Foreskin melanocyte (primary cell): ENCODE measurements at places on chromosomes 3 and 15.

- DNase-seq = peak; percentile 38
Measured at GRCh38 chr3:190671658-190672057, 157.8 kb downstream of the IL1RAP start.

- DNase-seq = no peak
Measured at GRCh38 chr3:52715714-52716305, 9.9 kb downstream of the SPCS1 start.

DNA sequence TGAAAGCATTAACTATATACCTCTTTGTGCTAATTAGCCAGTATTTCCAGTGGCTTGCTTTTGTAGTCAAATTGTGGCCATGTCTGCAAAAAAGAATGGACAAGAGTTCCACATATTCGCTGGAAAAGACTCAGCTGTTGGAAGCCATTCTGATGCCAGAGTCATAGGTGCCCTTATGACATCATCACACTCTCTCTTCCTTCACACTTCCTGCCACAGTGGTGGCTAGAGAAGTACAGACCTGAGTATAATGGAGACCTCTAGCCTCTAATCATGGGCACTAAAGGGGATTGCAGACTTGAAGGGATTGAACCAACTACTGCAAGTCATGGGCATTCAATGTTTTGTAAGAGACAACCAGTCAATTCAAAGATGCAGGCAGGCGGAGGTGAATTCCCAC, 38.3 kb upstream of the IQCF6 start:
- DNase-seq = no peak

GRCh38 chr3:190150681-190151080, 30.0 kb upstream of the P3H2 start:
- DNase-seq = no peak

DNA sequence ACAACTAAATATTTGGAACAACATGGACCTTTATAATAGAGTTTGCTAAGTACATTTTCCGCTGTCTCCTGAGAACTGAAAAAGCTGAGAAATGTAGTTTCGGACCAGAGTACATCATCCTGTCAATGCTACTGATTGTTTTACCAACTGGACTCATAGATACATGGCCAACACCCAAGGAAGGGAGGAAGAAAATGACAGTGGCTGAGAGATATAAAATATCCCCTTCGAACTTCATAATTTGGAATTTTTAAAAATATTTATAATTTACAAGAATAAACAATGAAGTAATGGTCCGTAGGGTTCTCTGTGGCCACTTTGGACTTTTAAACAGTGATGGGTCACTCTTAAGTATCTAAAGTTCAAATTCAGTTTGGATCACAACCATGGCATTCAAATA, 1042.7 kb downstream of the MCTP2 start:
- DNase-seq = no peak

GRCh38 chr15:26051761-26052675, 188.9 kb upstream of the ATP10A start:
- DNase-seq = no peak

DNA sequence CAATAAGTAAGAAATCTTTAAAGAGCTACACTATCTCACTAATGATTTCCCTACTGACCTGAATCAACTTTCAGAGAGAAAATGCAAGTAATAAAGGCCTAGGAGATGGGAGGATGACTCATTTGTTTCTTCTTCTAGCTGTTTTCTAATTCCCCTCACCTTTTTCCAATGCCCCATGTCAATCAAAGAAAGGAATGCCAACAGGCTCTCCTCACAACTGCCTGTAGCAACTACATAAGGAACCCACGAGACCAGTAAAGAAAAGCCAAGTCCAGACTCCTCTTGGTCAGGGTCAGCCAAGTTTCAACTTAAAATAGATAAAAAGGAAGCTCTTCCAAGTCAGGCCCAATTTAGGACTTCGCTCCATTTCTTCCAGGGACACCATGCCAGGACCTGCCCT, 201.9 kb downstream of the TNIK start:
- DNase-seq = no peak

DNA sequence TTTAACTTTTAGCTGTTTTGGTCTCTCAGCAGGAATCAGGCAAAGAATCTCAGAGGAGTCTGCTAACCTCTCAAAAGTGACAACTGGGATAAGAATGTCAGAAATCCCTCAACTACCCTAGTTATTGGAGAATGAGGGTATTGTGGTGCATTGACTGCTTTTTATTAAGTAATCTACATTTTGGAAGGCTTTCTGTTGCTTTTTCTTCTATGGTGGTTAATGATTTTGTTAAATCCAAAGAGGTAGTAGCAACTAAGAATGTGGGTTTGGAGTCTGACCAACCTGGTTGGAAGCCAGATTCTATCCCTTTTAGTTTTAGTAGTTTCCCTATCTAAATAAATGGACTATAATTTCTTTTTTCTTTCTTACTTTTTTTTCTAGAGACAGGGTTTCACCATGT, 94.7 kb upstream of the RNF7 start:
- DNase-seq = no peak

GRCh38 chr3:99758502-99759177, 59.0 kb upstream of the CMSS1 start:
- no peak for DNase-seq

- peak; percentile 94 for DNase-seq
Measured at GRCh38 chr3:113234688-113235260, 23.4 kb downstream of the BOC start.

DNA sequence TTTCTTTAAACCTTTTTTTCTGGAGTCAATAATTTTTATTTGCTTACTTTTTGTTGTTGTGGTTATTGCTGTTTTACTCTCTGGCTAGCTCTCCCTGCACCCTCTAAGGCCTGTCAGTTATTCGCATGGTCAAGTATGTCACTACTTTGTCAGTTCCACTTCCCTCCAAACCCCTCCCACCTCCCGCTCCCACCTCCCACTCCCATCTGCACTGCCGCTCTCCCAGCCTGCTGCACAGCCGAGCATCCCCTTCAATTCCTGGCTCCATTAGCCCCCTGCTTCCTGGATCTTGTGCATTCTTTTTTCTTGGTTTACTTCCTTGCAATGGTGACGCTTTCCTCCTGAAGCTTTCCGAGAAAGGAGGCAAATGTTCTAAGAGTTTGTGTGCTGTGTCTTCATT, 218.0 kb downstream of the XXYLT1 start:
- no peak for DNase-seq

DNA sequence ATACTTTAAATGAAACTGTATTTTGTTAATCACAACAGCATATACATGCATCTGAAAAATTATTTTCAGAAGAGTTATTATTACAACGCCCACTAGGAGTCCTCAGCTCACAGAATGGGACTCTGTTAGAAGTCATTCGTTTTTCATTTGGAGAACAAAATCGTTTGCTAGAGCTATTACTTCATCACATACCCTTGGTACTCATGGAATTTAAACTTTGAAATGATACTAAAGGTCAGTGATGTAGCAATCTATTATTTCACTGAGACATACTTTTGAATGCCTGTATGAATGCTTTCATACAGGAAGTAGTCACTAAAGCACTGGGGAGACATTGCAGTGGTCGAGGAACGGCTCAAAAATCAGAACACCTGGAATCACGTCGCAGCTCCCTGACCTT, 198.1 kb downstream of the MBNL1 start:
- DNase-seq = peak; percentile 40

DNA sequence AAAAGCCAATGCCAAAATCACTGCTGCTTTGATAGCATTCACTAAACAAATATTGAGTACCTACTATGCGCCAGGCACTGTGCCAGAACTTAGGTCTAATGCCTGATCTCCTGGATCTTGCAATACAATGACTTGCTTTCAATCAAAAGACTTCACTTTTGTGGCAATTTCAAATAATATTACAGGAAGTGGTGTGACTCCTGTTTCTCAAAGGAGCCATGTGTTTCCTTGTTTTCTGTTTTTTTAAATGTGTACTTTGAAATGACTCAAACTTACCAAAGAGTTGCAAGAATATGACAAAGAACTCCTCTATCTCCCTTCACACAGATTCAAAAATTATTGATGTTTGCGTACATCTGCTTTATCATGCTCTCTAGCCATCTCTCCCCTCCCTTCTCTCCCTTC, 18.3 kb downstream of the OSBPL10 start:
- peak; percentile 91 for DNase-seq

GRCh38 chr3:46962427-46962826, 14.1 kb downstream of the CCDC12 start:
- no peak for DNase-seq

DNA sequence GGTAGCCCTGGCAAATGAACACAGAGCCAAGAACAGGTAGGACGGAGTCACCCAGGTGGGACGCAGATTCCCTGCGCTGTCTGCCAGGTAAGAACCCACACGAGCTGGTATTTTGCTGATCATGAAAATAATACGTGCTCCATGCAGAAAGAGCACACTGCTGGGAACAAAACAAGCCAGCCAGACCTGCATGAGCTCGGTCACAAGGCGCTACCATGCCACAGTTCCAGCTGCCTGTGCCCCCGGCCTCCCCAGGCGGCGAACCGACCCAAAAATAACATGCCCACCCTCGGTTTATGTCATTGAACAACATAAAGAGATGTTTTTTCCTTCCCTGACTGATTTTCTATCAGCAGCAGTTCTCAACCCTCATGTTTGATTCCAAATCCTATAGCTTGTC, 25.8 kb downstream of the CYFIP1 start:
- DNase-seq = no peak
